ENCODE measurements at places on chromosomes 7 and 10.
A peak's percentile ranks its signal among the peaks of the same experiment; 100 is the strongest.

GRCh38 chr7:99312316-99313203 lies 13.1 kb upstream of the ARPC1A start:
- peak; percentile 49 for DNase-seq

DNA sequence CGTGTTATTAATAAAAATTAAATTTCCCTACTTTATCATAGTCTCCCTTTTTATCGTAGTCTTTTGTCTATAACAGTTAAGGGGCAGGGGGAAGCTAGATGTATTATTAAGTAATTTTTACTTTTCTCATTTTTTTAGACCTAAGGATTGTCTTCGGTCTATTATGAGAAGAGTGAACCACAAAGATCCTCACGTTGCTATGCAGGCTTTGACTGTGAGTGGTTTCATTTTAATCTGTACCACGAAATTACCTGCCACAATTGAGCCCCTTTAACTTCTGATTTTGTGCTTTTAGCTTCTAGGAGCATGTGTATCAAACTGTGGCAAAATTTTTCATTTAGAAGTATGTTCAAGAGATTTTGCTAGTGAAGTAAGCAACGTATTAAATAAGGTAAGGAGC lies 40.6 kb downstream of the STAM start:
- no peak for DNase-seq

- DNase-seq: no peak
Measured at GRCh38 chr10:57948796-57949195, 318.9 kb downstream of the IPMK start.

- no peak for DNase-seq
Measured at GRCh38 chr7:142800699-142801260, 30.0 kb downstream of the PRSS2 start.

- DNase-seq: no peak
Measured at GRCh38 chr10:119502209-119502608, 40.3 kb downstream of the RGS10 start.

DNA sequence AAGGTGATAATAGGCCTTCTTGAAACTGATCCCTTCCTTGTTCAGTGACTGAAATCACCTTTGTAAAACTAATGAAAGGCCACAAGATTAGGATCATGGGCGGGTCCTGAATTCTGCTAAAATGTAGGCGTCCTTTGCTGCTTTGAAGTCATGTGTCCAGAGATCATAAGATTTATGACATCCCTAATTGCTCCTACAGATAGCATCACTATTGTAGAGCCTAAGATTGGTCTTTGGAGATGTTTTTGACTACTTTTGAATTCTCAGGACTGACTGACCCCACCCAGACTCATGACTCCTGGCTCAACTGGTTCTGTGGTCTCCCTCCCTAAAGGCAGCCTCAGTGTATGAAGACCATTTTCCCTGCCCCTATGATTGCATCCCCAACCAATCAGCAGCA lies 322.6 kb upstream of the SEMA3D start:
- DNase-seq: no peak

DNA sequence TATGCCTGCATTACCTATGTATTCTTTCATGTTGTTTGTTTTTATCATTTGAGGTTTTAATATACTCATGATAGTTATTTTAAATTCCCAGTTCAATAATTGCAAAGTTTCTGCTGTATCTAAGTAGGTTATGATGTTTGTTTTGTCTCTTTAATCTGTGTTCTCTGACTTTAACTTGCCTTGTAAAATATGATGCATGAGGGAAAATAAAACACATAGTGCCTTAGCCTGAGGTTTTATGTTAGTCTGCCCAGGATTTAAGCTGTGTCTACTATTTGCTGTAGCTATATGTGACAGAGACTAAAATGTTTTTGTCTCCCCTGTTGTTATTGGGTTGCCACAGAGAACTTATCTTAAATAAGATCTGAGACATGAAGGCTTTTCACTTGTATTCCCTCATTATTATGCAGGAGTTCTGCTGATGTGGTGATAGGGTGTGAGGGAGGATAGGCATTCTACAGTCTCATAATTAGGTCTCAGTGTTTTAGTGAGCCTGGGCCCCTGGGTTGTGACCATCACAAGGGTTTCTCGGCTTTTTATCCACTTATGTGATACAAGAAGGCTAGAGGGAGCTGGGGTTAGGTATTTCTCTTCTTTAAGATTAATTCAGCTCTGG lies 582.5 kb downstream of the CNTNAP2 start:
- no peak for DNase-seq

All from NT2/D1 (cell line).